ENCODE measurements at places on chromosomes 6 and 20.

- DNase-seq, result no peak
Measured at GRCh38 chr20:38602185-38602581, 574 bp downstream of the ARHGAP40 start.

DNA sequence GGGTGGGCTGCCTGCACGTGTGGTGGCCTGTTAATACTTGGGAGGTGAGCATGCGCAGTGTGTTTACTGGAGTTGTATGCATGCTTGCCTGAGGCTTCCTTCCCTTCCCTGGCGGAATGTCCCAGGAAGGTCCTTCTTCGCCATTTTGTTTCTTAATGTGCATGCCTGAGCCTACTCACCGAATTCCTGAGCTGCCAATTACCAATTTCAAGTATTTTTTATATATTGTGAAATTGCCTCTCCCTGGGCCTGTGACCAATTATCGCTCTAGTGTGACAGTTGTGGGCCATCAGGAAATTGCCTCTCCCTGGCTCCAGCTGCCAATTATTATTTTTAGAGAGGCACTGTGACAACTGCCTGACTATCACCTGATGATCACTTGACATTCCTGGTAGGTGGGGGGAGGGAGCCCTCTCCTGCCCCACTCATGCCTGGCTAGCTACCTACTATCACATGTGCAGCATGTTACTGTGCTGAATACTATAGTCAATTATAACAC is 70.0 kb downstream of the FAM50B start:
- no peak for DNase-seq

GRCh38 chr6:16286151-16286522 is 47.8 kb downstream of the GMPR start:
- no peak for DNase-seq

DNA sequence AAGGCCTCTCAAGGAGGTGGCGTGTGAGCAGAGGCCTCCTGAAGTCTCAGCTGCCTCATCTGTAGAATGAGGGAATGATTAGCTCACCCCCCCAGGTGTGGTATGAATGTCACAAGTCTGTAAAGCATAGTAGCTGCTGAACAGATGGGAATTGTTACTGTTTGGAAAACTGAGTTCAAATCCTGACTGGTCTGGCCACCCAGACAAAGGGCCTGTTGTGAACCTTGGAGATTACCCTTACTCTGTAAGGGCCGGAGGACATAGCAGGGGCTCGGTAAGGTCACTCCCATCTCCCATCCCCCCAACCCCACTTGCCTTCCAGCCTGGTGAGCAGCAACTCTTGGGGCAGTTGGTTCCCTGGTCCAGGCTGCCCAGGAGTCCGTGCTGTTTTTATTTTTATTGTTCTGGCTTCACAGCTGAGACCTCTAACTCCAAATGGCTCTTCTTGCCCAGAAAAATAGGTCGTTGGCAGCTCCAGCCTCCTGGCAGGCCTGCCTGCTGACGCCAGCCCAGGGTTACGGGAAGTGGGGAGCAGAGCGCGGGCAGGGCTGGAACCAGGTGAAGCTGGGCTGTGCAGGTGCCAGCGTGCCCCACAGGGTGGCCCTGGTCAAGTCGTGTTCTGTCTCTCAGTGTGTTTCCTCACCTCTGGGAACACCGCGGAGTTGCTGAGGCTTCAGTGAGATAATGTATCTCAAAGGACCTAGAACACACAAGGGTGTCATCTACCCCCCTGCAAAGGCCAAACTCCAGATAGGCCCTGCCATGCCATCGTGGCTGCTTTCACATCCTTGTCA is 4.5 kb upstream of the SIRPA start:
- no peak for DNase-seq

GRCh38 chr6:72975352-72975752 is 249.9 kb downstream of the KHDC1L start:
- no peak for DNase-seq

- DNase-seq, result no peak
Measured at GRCh38 chr6:125924169-125924568, 32.4 kb upstream of the HINT3 start.

DNA sequence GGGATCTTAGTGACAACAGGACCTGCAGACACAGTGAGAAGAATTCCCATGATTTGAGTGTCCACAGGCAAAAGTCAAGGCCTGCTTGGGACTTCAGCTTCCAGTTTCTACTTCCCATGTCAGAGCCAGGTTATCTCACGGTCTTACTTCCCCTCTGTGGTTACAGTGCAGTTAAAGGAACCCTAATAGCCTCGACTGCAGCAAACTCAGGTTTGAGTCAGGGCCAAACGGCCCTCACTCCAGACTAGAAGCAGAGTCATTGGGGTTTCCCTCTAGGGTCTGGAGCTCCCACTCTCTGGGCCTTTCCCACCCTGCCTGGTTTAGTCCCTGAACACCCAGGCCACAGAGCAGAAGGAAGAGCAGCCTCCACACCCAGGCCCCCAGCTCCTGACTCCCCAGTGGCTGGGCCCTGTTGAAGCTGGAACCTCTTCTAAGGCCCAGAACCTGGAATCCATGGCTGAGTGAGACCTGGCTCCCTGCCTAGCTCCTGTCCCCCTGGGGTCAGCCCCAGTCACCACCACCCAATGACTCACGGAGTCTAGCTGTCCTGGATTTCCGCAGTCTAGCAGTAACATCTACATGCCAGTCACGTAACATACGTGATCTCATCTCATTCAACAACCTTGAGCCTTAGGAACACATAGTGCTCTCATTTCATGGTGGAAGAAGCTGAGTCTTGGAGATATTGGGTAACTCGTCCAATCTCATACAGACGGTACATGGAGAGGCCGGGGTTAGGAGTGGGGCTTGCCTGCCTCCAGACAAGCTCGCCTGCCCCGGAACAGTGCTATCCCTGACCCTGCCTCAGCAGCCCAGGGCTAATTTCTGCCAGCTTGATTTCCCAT is 9.2 kb upstream of the GHRH start:
- DNase-seq, result no peak

- DNase-seq, result no peak
Measured at GRCh38 chr6:30102414-30102969, 10.4 kb downstream of the TRIM31 start.

DNA sequence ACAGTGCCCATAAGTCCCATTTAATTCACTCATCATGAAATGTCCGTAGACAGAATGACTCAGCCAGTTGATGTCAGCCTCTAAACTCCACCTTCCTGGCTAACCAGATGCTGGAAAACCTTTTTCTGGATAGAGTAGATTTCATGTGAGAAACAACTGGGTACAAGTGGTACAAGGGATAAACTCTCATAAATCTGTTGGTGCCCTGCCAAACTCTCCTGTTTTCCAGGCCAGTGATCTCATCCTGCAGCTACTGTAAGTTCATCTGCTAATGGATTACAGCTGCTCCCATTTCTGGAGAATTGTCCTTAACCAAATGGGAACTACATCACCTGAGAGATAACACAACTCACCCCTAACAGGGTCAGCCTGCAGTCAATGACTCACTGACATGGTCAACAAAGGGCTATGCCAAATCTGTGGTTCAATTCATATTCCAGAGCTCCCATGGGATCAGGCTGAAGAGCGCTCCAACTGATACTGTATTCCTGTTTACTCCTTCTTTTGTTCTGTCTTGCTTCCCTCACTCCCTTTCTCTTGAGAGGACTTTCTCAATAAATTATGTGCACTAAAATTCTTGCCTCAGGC is 210.1 kb upstream of the HDDC2 start:
- DNase-seq, result no peak

DNA sequence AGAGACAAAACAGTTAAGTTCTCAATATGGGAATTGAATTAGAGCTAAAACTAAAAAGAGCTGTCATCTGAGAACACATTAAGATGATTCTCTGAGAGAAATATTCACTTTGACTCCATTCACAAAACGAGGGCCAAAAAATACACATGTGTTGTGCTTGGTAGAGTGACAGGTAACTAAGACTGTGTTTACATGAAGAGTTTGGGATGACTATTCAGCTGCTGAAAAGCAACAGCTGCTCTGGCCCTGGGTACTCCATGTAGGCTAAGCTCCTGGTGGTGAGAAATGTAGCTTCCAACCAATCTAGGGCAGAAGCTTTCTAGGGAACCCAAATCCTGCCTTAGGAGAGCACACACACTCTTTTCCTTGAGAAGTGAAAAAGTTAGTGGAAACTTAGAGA is 184.5 kb downstream of the COL21A1 start:
- no peak for DNase-seq

DNA sequence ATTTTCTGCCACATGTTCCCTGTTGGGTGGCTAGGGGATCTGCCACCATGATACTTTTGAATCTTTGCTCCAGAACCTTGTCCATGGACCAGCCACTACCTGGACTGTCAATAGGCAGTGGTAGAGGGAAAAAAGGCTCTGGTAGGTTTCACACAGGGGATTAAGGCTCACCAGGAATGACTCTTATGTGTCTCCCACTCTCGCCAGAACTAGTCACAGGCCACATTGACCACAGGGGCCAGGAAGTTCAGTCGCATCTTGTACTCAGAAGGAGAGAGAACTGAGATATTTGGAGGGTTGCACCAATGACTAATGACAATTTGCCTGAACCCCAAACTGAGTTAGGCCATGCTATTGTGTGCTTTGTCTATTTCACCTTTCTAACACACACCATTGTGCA is 23.6 kb upstream of the APCDD1L start:
- no peak for DNase-seq

GRCh38 chr6:145096846-145097245 is 638.5 kb downstream of the EPM2A start:
- no peak for DNase-seq

GRCh38 chr20:34768096-34768495 is 57.4 kb downstream of the NCOA6 start:
- no peak for DNase-seq

DNA sequence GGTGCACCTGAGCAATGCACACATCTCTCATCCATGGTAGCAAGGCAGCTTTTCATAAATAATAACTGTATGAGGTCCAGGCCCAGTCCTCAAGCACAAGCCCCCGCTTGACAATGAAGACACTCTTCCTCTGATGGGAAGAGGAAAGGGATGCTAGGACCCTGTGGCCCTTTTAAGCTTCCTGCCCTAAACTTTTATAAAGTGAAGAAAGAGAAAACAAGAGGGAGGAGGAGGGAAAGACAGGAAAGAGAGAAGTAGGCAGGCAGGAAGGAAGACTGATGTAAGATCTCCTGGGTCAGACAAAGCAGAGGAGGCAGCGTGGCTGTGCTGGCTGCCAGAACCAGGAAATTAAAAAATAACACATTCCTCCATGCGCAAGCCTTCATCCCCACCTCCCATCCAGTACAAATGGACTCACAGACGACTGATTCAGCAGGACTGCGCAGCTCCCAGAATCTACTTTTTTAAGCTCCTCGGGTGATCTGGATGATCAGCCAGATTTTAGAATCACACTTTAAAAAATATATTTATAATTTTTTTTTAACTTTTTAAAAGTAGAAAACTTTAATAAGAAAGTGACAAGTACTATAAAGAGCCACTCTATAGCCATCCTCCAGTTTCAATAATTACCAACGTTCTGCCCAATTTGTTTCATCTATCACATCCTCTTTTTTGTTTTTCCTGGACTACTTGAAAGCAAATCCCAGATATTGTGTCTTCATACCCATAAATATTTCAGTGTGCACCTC is 16.5 kb downstream of the TNFAIP3 start:
- no peak for DNase-seq
